Chondrocyte (in vitro differentiated cells): ENCODE measurements at places on chromosomes 11 and 22. TPM values are rescaled to one million over a fixed set of nuclear protein-coding genes. Genes with fewer than 3 reads are reported as not detected.

- H3K4me3 ChIP-seq: no peak overlapping the region
- peaks cover 3% of the 10 kb centered on the region for H3K27me3 ChIP-seq
- peaks cover 22% of the 10 kb centered on the region for H3K4me1 ChIP-seq
- H3K27ac ChIP-seq: no peak overlapping the region
- peak; percentile 27 for DNase-seq
- H3K36me3 ChIP-seq: no peaks in the 10 kb centered on the region
Observed at GRCh38 chr11:69292221-69292648, 1.7 kb upstream of the MYEOV start.

- H3K27me3 ChIP-seq: no peaks in the 10 kb centered on the region
- H3K4me1 ChIP-seq: no peaks in the 10 kb centered on the region
- DNase-seq: no peak
- H3K27ac ChIP-seq: no peak overlapping the region
Observed at GRCh38 chr22:16847271-16847670, 22.1 kb upstream of the XKR3 start.

DNA sequence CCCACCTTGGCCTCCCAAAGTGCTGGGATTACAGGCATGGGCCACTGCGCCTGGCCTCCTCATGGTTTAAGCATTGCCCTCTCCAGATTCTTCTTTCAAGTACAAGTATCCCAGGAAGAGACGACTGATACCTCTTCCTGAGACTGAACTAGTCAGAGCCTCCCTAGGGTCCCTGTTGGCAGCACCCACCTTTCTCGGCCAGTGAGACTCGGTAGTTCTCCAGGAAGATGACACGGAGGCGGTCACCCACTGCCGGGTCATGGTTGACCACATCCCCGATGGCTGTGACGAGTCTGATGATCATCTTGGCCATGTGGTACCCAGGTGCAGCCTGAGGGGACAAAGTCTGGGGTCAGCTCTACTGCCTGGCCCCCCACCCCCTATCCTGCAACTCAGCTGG, 7.2 kb upstream of the RASGRP2 start:
- peak; percentile 67 for DNase-seq
- no peaks in the 10 kb centered on the region for H3K27me3 ChIP-seq
- H3K4me3 ChIP-seq: no peak overlapping the region
- no peaks in the 10 kb centered on the region for H3K36me3 ChIP-seq

GRCh38 chr11:35006389-35007128, 90.1 kb downstream of the PDHX start:
- H3K4me1 ChIP-seq: peaks cover 21% of the 10 kb centered on the region
- no peak overlapping the region for H3K27ac ChIP-seq
- H3K36me3 ChIP-seq: no peaks in the 10 kb centered on the region
- DNase-seq: no peak

- DNase-seq: no peak
- no peaks in the 10 kb centered on the region for H3K27me3 ChIP-seq
- H3K4me3 ChIP-seq: no peak overlapping the region
- H3K4me1 ChIP-seq: peaks cover 4% of the 10 kb centered on the region
- H3K27ac ChIP-seq: no peak overlapping the region
Observed at GRCh38 chr11:128741511-128741910, 47.6 kb downstream of the FLI1 start.

- no peak overlapping the region for H3K27ac ChIP-seq
- H3K4me3 ChIP-seq: no peak overlapping the region
- H3K27me3 ChIP-seq: peaks cover 11% of the 10 kb centered on the region
- H3K36me3 ChIP-seq: no peaks in the 10 kb centered on the region
- no peaks in the 10 kb centered on the region for H3K4me1 ChIP-seq
- DNase-seq: no peak
Observed at GRCh38 chr11:94700622-94701021, 67.5 kb upstream of the AMOTL1 start.

DNA sequence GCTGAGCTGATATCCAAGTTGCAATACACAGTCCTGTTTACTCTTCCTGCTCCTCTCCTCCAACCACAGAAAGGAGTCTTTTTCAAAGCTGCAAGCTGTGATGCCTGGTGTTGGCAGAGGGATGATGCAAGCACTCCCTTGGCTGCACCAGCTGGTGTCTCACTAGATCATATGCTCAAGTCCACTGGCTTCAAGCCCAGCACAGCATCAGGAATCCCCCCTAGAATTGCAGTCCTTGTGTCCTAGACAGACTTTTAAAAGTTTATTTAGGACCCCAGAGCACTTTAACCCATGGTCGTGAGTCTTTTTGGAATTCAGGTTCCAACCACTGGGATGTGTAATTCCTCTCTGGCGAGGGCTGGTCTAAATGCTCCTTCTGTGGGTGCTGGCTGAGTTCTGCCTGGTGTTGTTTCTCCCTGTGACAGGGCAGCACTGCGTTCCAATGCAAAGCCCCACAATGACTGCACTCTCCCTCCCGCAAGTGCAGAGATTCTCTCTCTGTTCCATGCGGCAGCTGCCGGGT, 1.9 kb upstream of the HEPN1 start:
- no peak overlapping the region for H3K4me3 ChIP-seq
- no peaks in the 10 kb centered on the region for H3K27me3 ChIP-seq
- H3K36me3 ChIP-seq: no peaks in the 10 kb centered on the region
- peaks cover 7% of the 10 kb centered on the region for H3K4me1 ChIP-seq

DNA sequence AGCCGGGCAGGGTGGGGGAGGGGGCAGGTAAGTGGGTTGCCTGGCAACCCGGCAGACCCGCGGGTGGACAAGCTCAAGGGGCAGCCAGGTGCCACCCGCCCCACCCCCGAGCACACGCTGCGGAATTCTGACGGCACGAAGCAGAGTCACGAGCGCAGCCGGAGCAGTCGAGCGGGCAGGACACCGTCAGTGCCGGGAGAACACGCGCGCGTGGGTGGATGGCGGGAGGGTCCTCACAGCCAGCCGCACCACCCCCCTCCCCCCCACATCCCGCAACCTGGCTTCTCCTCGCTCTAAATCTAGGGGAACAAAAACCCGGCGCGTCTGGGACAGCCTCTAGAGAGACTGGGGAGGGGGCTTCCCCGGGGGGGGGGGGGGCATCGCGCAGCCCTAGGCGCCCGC, 133.1 kb upstream of the HSD17B12 start:
- peaks cover 46% of the 10 kb centered on the region for H3K27me3 ChIP-seq
- H3K4me3 ChIP-seq: no peak overlapping the region
- H3K27ac ChIP-seq: no peak overlapping the region
- no peak for DNase-seq
- H3K4me1 ChIP-seq: no peaks in the 10 kb centered on the region

DNA sequence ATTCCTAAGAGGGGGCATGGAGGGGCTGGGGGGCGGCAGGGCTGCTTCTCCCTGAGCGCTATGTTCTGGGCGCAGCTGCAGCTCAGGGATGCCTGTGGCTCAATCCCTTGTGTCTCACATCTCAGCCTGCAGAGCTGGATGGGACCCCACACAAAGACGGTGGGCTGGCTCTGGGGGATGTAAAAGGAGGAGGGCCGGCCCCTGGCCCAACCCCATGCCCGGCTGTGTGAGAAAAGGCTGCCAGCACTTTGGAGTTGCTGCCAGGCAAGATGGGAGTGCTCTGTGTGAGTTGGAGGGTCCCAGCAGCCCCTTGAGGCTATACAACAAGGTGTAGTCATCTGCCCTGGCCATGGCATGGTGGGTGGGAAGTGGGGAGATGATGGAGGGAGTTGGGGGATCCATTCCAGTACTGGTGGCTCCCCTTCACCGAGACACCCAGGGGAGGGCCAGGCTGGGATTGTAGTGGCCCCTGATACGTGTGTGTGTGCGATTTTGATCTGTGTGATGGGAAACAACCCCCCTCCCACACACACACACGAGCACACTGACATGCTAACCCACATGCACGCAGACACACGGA, 1.3 kb upstream of the TBX10 start:
- H3K27ac ChIP-seq: no peak overlapping the region
- no peaks in the 10 kb centered on the region for H3K36me3 ChIP-seq
- no peak overlapping the region for H3K4me3 ChIP-seq
- H3K4me1 ChIP-seq: no peaks in the 10 kb centered on the region
- DNase-seq: no peak

DNA sequence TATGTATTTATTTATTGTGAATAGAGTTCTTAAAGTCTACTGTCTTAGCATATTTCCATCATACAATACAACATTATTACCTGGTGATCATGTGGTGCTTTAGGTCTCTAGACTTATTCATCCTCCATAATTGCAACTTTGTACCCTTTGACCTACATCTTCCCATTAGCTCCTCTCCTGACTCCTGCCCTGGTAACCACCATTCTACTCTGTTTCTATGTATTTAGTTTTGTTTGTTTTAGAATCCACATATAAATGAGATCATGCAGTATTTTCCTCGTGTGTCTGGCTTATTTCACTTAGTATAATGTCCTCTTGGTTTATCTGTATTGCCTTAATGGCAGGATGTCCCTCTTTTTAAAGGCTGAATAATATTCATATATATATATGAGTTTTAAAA, 22.7 kb downstream of the NCAM1 start:
- no peak for DNase-seq
- H3K27me3 ChIP-seq: peaks cover 3% of the 10 kb centered on the region
- no peaks in the 10 kb centered on the region for H3K4me1 ChIP-seq

DNA sequence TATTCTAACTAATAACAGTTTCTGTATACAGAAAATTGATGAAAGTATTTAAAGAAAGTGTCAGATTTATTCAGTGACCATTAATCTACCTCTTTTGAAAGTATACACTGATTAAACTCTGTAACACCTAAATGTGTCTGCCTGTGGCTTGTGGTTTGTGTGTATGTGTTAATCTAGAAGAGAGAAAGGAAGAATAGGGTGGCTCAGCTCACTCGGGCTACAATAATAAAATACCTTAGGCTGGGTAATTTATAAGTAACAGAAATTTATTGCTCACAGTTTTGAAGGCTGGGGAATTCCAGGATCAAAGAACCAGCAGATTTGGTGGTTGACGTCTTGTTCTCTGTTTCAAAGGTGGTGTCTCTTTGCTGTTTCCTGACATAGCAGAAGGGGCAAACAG, 13.6 kb upstream of the OR5AS1 start:
- no peak overlapping the region for H3K27ac ChIP-seq
- no peaks in the 10 kb centered on the region for H3K4me1 ChIP-seq
- peaks cover 2% of the 10 kb centered on the region for H3K27me3 ChIP-seq
- H3K4me3 ChIP-seq: no peak overlapping the region
- DNase-seq: no peak

DNA sequence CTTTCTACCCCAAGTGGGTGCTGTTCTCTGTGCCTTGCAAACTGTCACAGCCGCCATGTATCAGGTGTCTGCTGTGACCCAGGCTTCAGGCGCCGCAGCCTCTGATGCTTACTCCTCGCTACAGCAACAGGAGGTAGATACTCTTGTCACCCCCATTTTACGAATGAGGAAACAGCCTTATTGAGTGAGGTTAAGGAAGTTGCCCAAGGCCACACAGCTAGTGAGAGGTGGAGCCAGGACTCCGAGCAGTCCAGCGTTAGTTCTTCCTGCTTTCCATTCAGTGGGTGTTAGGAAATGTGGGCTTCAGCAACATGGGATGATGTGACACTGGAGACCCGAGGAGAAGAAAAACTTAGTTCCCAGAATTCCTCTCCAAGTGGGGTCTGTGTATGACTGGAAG, 14.3 kb downstream of the RNF215 start:
- no peak overlapping the region for H3K4me3 ChIP-seq
- H3K27ac ChIP-seq: no peak overlapping the region
- peaks cover 4% of the 10 kb centered on the region for H3K36me3 ChIP-seq
- H3K4me1 ChIP-seq: no peaks in the 10 kb centered on the region
- no peak for DNase-seq

- H3K4me1 ChIP-seq: no peaks in the 10 kb centered on the region
- no peak overlapping the region for H3K4me3 ChIP-seq
- no peaks in the 10 kb centered on the region for H3K36me3 ChIP-seq
- H3K27ac ChIP-seq: no peak overlapping the region
Observed at GRCh38 chr11:81444297-81444696, 1289.4 kb downstream of the FAM181B start.

DNA sequence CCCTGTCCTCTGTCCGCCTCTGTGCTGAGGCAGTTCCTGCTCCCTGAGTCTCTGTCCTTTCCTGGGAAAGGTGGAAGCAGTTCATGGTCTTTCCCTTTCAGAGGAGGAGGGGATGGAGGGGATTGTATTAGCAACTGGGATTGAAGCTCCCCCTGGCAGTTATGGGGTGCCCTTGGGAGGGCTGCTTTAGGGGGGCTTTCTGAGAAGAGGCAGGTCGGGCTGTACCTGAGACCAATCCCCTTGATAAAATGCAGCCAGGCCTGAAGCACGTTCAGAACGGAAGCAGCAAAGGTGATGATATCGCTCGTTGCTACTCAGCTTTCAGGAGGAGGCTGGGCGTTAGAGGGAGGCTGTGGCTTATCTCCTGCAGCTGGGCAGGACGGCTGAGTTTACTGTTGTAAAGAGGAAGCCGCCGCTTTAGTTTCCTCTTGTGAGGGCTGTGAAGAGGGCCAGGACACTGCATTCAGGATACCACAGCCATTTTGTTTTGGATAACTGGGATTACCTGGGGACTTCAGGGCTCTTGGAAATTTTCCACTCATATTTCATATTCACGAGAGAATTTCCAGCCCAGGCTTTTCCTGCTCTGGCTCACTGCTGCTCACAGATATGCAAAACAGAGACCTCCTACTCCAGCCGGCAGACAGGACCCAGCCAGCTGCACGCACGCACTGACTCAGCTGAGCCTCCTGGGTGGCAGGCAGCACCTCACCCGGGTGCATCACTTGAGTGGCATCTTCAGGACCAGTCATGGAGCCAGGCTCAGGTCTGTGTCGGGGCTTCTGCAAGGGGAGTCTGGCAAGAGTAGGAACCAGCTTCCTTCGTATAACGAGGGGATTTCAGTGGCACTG, 798 bp downstream of the AMPD3 start:
- H3K36me3 ChIP-seq: no peaks in the 10 kb centered on the region
- H3K4me1 ChIP-seq: peaks cover 25% of the 10 kb centered on the region
- peaks cover 3% of the 10 kb centered on the region for H3K27me3 ChIP-seq
- peak overlapping the region; percentile 57 for H3K27ac ChIP-seq
- peak overlapping the region; percentile 16 for H3K4me3 ChIP-seq
- DNase-seq: no peak

- H3K4me1 ChIP-seq: peaks cover 29% of the 10 kb centered on the region
- DNase-seq: no peak
- peak overlapping the region; percentile 45 for H3K27ac ChIP-seq
- H3K4me3 ChIP-seq: peak overlapping the region; percentile 69
Observed at GRCh38 chr11:8018484-8019313, 31.6 kb downstream of the EIF3F start.

GRCh38 chr22:19604711-19605268, 80.6 kb upstream of the CLDN5 start:
- H3K27ac ChIP-seq: no peak overlapping the region
- no peak overlapping the region for H3K4me3 ChIP-seq
- peaks cover 29% of the 10 kb centered on the region for H3K27me3 ChIP-seq
- peak; percentile 33 for DNase-seq
- H3K36me3 ChIP-seq: no peaks in the 10 kb centered on the region

GRCh38 chr11:41050791-41051190, 408.7 kb downstream of the LRRC4C start:
- DNase-seq: no peak
- no peaks in the 10 kb centered on the region for H3K4me1 ChIP-seq
- no peaks in the 10 kb centered on the region for H3K27me3 ChIP-seq
- no peak overlapping the region for H3K4me3 ChIP-seq
- no peaks in the 10 kb centered on the region for H3K36me3 ChIP-seq
- no peak overlapping the region for H3K27ac ChIP-seq

RFPL3 gene
- not detected in 3 replicates for total RNA-seq

DEUP1 gene
- total RNA-seq: 0.15 TPM in 1 of 3 replicates, not detected in the others

CACNA1I gene
- total RNA-seq: 0.02 to 0.08 TPM (median 0.05 TPM) in 3 replicates

NPAT gene
- 9.7 to 15.3 TPM (median 9.8 TPM) in 3 replicates for total RNA-seq

DDX25 gene
- not detected in 3 replicates for total RNA-seq

PNPLA5 gene
- total RNA-seq: not detected in 3 replicates

CAPN5 gene
- 11.9 to 16.7 TPM (median 13.6 TPM) in 3 replicates for total RNA-seq

TMEM45B gene
- total RNA-seq: not detected in 3 replicates

NAALADL1 gene
- total RNA-seq: not detected in 3 replicates

MS4A6E gene
- not detected in 3 replicates for total RNA-seq

OR51B5 gene
- total RNA-seq: 0.20 TPM in 1 of 3 replicates, not detected in the others

OR51G2 gene
- total RNA-seq: not detected in 3 replicates
